CD4-positive, alpha-beta T cell treated with Interleukin-17A for 1 hour (primary cell): ENCODE measurements at places on chromosomes 16 and 17.

GRCh38 chr16:17404941-17405689, 65.6 kb downstream of the XYLT1 start:
- DNase-seq = no peak

DNA sequence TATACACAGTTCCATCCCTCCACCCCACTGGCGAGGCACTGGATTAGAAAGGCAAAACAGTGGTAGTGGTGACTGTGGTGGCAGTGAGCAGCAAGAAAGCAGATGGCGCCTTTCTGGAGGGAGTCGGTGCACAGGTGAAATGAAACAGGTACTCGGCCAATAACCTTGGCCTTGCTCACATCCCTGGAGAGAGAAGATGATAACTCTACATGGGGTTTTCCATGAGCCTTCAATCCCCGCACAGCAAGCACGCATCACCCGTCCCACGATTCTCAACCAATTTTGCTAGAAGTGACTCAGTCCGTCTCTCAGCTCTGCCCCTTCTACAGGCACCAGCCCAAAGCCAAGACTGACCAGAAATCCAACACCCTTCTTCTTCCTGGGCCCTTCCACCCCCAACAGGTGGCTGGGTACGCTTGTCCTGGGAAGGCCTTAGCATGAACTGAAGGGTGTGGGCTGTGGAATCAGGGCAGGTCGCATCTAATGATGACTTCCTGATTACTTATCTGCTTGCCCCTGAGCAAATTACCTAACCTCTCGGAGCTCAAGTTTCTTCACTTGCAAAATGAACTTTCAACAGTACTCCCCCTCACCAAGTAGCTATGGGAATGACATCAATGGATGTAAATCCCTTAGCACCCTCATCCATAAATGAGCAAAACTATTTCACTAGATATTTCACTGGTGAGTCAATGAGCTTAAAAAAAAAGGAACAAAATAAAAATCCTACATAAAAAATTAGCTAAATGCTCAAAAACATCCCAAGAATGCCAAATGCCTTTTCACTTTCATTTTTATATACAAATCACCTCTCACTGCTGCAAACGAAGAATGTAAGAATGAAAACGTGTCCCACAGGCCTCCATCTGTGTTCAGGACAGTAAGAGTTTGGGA, 18.0 kb downstream of the XPO6 start:
- peak; percentile 45 for DNase-seq

DNA sequence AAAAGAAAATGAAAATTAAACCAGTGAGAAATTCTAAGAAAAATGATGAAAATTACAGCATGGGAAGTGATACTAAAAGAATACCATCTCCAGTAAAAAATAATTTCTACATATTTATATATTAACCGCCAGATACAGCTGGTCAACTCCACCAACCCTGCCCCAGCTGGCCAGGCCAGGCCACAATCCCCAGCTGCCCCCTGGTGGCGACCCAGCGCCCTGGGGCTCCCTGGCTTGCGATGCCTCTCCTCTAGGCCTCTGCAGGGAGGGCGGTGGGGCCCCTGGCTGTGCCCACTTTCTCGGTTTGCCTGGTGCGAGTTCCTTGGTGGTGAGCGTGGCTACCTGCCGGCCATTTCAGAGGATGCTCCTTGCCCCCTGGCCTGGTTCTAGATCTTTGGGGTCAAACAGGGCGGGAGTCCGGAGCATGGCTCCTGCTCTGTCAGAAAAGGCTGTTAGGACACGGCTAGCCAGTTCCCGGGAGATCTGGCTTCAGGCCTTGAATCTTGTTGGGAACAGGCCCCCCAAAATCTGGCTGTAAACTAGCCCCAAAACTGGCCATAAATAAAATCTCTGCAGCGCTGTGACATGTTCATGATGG, 14.5 kb downstream of the GLIS2 start:
- DNase-seq = peak; percentile 74

- DNase-seq = no peak
Observed at GRCh38 chr16:4172070-4172469, 55.8 kb upstream of the ADCY9 start.

GRCh38 chr16:79602628-79603014, 2.1 kb upstream of the MAF start:
- peak; percentile 20 for DNase-seq

DNA sequence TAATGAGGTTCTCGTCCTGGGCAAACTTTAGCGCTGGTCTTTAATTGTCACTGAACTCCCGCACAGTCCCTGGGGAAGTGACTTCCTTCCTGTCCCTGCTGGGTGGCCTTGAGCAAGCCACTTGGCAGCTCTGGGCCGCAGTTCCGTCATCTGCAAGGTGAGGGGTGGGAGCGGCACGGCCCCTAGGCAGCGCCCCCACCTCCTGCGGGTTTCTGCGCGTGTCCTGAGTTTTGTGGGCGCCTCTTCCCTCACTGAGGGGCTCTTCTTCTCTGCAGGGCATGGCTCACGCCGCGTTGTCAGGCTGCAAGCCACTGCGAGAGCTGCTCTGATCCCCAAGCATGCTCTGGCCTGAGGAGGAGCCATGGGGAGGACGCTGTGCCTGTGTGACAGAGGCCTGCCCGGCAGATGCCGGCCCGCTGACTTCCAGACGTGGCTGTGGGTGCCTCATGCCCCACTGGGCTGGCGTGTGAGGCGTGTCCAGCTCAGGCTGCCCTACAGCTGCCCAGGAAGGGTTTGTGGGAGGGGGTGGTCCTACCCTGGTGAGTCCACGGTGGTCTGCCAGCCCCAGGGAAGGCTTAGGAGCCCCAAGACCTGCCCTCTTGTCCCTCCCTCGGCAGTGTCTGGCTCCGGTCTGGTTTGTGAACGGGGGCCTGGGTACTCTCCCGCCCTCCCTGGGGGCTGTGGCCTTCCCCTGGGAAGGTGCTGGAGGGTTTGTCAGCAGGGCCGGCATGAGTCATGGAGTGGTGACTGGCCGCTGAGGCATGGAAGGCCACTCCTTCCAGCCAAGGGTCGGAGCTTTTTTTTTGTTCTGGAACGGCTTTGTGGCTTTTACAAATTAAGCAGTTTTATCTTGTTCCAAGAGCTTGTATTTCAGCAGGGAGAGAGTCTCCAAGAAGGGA, 182.0 kb downstream of the SEC14L1 start:
- no peak for DNase-seq

DNA sequence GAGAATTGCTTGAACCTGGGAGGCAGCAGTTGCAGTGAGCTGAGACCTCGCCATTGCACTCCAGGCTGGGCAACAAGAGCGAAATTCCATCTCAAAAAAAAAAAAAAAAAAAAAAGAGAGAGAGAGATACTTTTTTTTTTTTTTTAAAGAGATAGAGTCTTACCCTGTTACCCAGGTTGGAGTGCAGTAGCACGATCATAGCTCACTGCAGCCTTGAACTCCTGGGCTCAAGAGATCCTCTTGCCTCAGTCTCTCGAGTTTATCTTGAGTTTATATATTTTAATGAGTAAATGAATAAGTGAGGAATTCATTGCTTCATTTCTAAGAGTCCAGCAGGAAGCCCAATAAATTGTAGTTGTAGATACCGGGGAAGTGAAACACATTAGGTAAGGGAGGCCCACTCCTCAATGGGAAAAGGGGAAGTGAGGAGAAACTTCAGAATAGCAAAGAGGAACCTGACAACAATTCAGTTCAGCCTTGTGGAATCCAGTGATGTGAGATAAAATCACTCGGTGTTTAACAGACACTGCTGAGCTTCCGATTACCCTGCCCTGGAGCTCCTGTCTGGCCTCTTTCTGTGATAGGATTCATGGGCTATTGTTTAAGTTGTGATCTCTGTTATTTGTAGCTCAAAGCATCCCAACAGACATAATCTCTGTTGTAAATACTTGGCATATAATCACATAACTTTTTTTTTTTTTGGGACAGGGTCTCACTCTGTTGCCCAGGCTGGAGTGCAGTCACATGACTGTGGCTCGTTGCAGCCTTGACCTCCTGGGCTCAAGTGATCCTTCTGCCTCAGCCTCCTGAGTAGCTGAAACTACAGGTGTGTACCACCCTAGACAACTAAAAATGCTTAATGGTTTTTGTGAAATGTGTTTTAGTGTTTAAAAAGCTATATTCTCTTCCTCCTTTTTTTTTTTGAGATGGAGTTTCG, 15.8 kb upstream of the ITGAM start:
- peak; percentile 26 for DNase-seq

- DNase-seq = no peak
Observed at GRCh38 chr16:75745242-75745641, 19.0 kb upstream of the CPHXL start.

DNA sequence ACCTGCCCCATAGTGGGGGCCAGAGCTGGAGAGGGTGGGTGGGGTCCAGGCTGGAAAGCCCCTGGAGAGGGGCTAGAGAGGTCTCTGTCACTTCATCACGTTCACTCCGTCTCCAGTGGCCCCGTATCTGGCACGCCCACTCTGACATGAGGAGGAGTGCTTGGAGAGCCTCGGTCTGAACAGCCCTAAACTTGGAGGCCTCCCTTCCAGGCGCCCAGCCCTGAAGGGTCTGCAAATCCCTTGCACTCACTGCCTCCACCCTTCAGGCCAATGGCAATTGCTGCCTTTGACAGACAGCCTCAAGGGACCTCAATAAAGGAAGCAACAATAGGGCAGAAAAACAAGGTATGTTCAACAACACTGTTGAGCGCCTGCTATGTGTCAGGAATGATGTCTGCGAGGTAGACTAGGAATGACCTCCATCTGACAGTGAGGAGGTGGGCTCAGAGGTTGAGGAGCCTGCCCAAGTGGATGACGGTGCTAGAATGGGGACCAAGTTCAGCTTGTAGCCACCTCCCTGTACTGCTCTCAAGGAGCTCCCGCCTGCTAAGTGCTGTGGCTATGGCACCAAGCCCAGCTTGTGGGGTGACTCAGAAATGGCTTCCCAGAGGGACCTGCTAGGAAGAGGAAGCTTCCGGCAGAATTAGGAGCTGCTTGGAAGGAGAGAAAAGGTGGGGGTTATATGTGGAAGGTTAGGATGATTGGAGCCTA, 2.9 kb upstream of the EPX start:
- no peak for DNase-seq

DNA sequence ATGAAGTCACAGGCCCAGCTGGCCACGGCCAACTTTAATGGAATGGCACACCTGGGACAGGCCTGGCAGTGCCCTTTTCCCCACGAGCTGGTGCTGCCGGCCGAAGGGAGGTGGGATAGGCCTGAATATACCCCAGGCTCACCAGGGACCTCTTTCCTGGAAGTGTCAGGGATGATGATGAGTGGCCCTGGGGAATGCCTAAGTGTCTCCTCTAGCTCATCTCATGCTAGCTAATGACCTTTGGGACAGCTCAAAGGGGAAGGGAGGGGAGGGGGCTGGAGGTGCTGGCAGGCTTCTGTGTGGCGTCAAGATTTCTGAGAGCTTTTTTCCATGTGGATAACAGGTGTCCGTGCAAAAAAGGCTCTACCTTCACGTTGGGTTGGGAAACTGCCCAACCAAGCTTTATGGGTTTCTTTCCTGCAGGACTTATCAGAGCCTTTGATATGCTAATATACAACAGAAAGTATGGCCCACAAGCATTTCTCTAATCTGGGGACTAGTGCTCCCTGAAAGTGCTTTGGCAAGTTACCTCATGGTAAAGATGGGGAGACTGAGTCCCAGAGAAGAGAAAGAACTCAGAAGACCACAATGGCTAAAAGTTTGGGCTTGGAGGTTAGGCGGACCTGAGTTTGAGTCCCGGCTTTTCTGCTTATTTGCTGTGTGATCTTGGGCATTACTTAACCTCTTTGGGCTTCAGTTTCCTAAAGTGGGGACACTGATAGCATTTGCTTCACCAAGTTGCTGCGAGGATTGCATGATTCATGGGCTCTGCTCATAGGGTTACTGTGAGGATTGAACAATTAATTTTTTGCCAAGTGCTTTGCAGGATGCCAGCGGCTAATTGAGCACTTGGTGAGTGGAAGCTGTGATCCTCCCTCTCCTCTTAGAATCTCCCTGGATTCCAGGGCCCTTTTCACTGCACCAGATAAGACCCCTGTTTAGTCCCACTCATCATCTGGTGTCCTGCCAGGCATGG, 14.0 kb downstream of the ADGRG1 start:
- no peak for DNase-seq

DNA sequence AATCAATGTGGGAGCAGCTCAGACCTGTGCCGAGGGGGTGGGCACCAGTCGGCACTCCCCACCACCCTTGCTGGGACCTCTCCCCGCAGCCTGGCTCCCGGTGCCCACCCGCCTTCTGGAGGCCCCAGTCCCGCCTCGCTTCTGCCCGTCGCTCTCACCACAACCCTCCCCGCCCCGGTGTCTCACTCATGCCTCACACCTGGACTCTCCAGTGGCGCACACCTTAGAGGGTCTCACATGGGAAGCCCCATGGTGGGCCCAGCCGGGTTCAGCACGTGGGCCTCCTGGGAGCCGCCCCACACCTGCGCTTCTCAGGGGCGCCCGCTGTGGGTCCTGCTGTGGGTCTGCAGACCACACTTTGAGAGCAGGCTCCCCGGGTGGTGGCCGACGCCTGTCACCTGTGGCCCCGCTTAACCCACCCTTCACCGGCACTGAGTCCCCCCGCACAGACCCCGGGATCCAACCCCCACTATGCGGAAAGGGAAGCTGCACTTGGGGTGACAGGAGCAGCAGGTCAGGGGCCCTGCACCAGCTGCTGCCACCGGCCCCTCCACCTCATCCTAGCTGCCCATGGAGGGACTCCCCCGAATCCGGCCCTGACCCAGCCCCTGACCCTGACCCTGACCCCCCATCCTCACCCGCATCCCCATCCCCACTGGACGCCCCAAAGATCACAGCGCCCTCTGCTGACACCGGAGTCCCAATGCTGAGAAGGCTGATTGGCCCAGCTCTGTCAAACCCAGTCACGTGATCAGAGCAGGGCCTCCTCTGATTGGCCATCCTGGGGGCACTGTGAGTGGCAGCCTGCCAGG, 27.4 kb upstream of the SLC38A10 start:
- DNase-seq = peak; percentile 51
